Mammary epithelial cell (primary cell): ENCODE measurements at places on chromosomes 13 and 19. TPM values are rescaled to one million over a fixed set of nuclear protein-coding genes. Genes with fewer than 3 reads are reported as not detected.

- DNase-seq = no peak
Measured at GRCh38 chr13:86003029-86003428, 203.8 kb upstream of the SLITRK6 start.

CCNA1 gene
- 34.6 TPM for polyA plus RNA-seq

- peak; percentile 4 for DNase-seq
Measured at GRCh38 chr13:74710006-74710405, 575.8 kb upstream of the KLF12 start.

DNA sequence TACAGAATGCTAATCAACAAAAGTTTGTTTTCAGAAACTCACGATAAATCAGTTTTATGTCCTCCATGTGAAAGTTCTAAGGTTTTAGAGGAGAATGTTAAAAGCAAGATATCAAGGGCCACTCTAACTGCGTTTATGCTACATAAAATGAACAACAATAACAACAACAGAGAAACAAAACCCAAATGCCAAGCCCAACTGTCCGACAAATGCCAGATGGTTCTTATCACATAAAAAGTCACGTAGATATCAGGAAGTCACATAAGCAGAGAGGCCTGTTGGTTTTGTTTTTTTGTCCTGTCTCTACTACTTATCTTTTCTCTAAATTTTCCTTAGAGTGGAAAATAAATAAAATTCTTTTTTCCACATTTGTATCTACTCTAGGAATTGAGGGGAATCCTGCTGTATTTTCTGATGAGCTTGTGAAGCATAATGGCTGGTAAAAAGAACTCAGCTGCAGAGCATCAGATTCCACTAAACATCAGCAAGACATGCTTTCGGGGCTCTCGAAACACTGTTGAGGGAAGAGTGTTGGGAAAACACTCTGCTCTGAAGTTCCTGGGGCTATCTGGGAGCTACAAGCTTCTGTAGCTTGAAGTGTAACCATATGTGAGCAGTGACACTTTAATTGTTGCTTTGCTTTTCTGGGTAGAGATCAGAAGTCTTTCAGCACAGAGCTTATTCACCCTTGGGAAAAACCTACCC lies 110.1 kb downstream of the SLAIN1 start:
- DNase-seq = no peak

SERP2 gene
- 0.87 TPM for polyA plus RNA-seq

DNA sequence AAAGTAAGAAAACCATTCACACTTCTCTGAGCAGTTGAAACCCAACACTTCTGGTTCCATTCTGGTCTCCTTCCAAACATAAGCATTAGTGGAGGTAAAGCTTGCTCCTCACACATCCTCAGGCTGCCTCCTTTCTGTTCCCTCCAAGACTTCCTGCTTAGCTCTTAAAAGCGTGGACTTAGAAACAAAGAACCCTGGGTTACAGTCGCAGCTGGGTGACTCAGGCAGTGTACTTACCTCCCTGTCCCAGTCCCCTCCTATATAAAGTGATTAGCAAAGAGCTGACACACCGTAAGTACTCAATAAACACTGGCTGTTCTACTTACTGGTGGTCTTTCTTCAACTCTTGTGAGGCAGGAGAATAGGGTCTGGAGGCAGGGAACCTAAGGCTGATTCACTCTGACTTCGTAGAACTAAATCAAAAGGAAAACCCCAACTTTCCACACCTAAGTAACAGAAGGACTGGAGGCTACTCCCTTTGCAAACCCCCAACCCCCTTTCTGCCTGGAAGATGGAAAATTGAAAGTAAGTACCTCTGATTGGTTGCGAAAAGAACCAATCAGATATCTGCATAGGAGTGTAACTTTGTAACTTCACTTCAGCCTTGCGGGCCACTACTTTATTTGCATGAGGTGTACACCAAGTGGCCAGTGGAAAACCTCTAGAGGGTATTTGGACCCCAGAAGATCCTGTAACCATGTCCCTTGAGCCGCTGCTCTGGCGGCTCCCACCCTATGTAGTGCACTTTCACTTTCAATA lies 165.4 kb downstream of the SUCLA2 start:
- DNase-seq = no peak

DNA sequence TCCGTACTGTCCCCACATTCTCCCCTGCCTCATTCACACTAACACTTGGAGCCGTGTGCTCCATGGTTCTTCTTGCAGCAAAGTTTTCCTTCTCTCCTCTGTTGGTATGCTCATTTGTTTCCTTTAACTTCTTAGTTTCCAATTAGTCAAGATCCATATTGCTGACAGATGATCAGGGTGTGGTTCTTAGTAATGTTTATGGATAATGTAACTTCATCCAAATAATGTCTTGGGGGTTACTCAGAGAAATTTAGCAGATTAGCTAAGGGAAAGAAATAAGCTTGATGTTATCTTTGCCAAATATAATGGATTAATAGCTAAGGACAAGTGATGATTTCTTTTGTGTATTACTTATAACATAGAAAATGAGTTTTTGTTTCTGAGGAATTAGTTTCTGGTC lies 174.4 kb downstream of the NUFIP1 start:
- DNase-seq = no peak

LGI4 gene
- 0.16 TPM for polyA plus RNA-seq

CAPN12 gene
- 4.6 TPM for polyA plus RNA-seq

RFPL4A gene
- not detected for polyA plus RNA-seq

DNA sequence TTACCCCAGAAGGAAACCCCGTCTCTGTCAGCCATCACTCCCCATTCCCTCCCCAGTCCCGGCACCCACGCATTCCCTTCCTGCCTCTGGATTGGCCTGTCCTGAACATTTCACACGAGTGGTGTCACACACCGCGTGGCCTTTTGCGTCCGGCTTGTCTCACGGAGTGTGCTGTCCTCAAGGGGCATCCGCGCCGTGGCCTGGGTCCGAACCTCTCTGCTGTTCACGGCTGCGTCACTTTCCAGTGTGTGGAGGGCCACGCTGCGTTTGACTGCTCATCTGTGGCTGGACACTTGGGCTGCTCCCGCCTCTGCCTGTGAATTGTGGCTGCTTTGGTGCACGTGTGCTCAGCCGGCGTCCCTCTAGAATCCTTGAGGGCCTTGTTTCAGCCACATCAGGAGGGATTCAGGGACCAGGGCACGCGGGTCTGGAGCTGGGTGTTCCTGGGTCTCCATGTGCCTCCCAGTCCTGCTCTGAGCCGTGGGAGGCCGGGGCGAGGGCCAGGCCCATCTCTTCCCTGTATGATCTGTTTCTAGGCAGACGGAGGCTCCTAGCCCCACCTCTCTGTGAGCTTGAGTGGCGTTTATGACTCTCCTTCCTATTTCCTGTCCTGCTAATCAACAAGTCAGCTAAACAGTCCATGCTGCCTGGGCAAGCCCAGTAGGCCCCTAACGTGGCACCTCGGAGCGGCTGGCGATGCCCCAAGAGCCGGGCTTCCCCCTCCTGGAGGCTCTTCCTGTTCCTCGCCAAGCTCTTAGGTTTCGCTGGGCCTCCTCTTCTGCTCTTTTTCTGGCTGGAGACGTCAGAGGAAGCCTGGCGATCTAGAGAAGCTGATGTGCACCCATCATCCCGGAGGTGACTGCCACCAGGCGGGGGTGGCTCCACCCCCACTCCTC lies 8.1 kb downstream of the STK11 start:
- DNase-seq = peak; percentile 92

DNA sequence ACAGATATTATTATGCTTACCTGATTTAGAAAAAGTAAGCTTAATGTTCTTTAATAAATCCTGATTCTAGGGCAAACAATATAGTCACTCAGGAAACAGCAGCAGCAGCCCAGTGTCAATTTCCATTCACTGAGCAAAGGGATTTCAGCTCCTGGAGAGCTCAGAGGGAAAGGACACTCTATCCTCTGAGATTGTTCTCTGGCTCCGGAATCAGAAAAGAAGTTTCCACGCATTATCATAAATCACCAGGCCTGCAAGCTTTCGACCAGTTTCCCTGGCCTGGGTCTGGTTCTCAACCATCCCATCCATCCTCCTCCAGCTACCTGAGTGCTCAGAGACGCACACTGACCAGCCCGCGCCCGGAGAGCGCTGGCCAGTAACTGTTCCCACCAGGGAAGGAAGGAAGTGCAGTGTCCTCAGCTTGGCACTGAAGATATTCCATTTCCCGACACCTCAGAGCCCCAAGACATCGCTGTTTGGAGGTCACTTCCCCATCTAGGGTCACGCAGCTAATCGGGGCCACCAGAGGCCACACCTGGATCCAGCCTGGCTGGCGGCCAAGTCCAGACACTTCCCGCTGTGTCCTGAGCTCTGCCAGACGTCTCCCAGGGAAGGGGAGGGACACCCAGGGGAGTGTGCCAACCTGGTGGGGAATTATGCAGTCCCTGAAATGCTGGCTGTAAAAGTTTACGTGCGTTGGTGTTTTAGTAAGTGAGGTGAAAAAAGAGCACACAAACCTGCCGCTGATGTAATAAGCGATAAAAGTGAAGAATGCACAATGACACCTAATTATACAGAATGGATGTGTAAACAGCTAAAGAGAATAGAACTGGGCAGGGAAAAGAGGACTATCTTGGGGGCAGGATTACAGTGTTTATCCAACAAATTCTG lies 29.1 kb downstream of the EPS15L1 start:
- DNase-seq = no peak

DNA sequence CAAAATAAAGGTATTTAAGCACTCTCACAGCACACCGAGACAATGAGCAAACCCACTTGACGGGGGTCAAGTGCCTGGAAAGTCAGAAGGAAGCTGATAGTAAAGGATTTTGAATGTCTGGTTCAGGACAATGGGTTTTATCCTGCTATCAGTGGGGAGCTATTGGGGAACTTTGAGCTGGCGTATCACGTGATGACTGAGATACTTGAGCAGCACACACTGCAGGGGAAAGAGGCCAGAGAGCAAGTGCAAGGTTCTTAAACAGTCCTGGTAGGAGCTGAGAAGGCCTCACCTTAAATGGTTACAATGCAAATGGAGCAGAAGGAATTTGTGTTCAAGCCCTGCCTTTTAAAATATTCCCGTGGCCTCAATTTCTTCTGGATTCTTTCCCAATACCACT lies 225.3 kb downstream of the LACC1 start:
- DNase-seq = no peak

ONECUT3 gene
- 0.01 TPM for polyA plus RNA-seq

GRCh38 chr13:97082461-97083207 lies 88.4 kb upstream of the OXGR1 start:
- no peak for DNase-seq

GRCh38 chr19:15379999-15380647 lies 536 bp upstream of the AKAP8 start:
- DNase-seq = peak; percentile 69

- peak; percentile 92 for DNase-seq
Measured at GRCh38 chr13:30125422-30126073, 181.8 kb downstream of the KATNAL1 start.

- no peak for DNase-seq
Measured at GRCh38 chr13:75186379-75186778, 295.6 kb downstream of the TBC1D4 start.

GRCh38 chr19:1025960-1026782 lies at the start of gene CNN2:
Gene CNN2, plus strand, starts transcription at chr19:1026608. Its CDS starts 54 bp downstream, at chr19:1026662.
- DNase-seq = peak; percentile 75

DNA sequence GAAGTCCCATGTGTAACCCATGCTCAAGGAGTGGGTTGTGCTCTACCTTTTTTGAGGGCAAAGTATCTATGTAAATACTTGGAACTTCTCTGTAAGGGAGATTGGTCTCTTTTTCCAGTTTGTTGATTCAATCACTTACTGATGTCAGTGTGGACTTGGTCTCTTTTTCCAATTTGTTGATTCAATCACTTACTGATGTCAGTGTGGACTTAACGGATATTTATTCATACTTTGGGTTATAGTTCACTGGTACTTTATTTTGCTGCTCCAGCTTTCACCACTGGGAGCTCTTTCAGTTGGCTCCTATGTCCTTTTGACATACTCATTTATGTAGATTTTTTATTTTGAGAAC lies 36.4 kb downstream of the COG3 start:
- DNase-seq = no peak

NBEA gene
- 0.16 TPM for polyA plus RNA-seq

GRCh38 chr13:99766641-99767045 lies 204.9 kb downstream of the ZIC5 start:
- no peak for DNase-seq

DNA sequence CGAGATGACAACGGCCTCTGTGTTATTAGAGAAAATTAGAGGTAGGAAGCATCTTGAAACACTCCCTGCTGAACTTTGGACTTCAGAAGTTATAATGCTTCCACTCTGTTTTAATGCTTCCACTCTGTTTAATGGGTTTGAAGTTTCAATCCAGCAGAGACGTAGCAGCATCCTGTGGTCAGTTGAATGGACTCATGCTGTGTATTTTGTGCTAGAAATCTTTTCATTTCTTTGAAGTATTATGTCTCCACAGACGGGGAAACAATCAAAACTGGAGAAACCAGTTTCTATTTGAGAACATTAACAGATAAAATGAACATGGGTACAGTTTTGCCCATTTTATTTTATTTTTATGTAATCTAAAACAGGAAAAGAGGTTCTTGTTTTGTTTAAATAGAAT lies 1736.2 kb downstream of the SLITRK5 start:
- no peak for DNase-seq

DNA sequence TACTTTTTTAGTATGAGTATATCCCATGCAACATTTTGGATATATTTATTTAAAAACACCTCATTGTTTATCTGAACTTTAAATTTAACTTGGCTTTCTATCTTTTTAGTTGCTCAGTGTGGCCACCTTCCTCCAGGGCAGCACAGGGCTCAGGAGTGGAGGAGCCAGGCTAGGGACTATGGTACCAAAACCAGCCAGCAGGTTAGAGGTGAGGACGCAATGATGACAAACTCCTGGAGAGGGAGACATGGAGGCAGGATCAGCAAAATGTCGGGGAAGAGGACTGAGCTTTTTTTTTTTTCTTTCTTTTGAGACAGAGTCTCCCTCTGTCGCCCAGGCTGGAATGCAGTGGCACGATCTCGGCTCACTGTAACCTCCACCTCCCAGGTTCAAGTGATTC lies 29.6 kb upstream of the CALM3 start:
- DNase-seq = peak; percentile 16

GRCh38 chr13:41500511-41500910 lies 43.2 kb downstream of the RGCC start:
- peak; percentile 64 for DNase-seq

ERICH6B gene
- polyA plus RNA-seq = not detected

ZNF382 gene
- polyA plus RNA-seq = 0.49 TPM

GRCh38 chr19:57103573-57104277 lies 16.1 kb upstream of the USP29 start:
- DNase-seq = peak; percentile 46

DNA sequence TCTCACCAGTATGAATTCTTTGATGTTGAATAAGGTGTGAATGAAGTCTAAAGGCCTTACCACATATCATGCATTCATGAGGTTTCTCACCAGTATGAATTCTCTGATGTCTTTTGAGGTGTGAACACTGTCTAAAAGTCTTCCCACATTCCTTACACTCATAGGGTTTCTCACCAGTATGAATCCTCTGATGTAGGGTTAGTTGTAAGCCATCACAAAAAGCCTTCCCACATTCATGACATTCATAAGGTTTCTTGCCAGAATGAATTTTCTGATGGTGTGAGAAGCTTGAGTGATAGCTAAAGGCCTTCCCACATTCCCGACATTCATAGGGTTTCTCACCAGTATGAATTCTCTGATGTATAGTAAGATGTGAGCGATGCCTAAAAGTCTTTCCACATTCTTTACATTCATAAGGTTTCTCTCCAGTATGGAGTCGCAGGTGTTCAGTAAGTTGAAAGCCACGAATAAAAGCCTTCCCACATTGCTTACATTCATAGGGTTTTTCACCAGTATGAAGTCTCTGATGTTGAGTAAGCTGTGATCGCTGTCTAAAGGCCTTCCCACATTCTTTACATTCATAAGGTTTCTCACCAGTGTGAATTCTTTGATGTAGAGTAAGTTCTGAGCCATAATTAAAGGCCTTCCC lies 27.7 kb downstream of the ZNF461 start:
- peak; percentile 0 for DNase-seq
